ENCODE measurements at places on chromosomes 5 and 9.

- ATAC-seq, result no peak
These were observed 21.0 kb upstream of the TRIM52 start for GRCh38 chr5:181281984-181282316.

GRCh38 chr9:120910643-120911042 lies 16.0 kb downstream of the TRAF1 start:
- ATAC-seq, result no peak

DNA sequence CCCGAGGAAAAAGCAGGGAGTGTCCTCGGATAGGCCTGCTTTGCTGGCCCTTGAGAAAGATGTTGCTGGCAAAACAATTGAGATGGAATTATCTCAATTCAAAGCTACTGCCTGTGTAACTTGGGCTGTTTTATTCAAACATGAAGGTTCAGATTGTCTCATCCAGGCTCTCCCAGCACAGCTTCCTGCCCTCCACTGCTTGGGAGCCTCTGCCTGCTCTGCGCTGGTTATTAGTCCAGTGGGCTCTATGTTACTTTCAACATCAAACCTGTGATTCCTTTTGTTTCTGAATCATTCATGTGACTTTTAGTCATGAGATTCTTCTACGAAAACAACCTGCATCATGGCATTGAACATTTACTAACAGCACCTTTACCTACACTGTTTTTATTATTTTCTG lies 123.2 kb downstream of the SNCAIP start:
- ATAC-seq, result no peak

- no peak for ATAC-seq
These were observed 162.2 kb downstream of the TTLL11 start for GRCh38 chr9:121930956-121931355.

GRCh38 chr5:154811239-154811638 lies 39.2 kb downstream of the FAXDC2 start:
- ATAC-seq, result no peak

DNA sequence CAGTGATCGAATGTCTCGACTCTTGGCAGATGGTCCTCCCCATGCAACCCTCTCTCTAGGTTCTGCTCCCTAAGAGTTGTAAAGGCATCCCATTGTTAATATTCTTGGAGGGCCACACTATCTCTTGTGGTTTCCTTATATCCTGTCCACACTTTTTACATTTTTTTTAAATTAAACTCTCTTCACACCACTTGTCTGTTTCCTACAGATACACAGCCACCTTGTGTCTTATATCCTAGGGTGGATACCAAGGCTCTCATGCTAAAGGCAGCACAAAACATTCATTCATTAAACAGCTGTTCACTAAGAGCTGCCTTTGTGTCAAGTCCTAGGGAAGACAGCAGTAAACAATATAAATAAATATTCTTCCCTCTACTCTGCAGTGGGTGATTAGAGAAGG lies 60.5 kb upstream of the SHISAL2B start:
- ATAC-seq, result no peak

- ATAC-seq, result no peak
These were observed 18.9 kb downstream of the TCF7 start for GRCh38 chr5:134133188-134133994.

DNA sequence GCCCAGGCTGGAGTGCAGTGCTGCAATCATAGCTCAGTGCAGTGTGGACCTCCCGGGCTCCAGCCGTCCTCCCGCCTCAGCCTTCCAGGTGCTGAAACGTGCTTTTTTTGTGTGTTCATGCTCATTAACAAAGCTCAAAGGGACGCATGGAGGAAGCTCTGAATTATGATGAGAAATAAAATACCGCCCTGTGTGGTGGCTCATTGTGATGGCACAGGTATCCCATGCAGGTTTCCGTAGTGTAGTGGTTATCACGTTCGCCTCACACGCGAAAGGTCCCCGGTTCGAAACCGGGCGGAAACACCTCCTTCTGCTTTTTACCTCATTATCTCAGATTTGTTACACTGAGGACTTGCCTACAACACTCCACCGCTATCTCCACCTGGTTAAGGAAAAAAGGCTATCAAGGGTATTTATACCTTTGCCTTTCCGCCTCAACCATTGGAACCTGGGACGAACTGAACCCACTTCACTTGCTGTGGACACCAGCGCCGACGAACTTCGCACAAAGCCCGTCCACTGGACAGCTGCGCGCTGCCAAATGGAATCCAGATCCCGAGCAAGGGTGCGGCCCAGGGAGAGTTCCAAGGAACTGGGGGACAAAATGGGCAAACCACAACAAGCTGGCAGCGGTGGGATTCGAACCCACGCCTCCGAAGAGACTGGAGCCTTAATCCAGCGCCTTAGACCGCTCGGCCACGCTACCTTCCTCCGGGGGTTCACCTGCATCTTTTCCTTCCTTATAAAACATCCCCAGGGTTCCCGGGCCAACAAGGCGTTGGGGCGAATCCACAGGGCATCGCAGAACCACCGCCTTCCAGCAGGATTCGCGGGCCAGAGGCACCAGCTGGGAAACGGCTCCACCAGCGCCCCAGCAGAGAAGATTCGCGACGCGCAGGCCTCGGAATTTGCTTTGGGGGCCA lies 26.3 kb downstream of the OR2V2 start:
- peak; percentile 70 for ATAC-seq

Data from stimulated activated memory B cell treated with anti-CD40 and anti-IgM and Interleukin-4, amounts not matched to agents 10 μg/mL and 1 μg/mL and 100 μg/mL, for 72 hours (primary cell).